ENCODE measurements at places on chromosomes 2 and 18.

DNA sequence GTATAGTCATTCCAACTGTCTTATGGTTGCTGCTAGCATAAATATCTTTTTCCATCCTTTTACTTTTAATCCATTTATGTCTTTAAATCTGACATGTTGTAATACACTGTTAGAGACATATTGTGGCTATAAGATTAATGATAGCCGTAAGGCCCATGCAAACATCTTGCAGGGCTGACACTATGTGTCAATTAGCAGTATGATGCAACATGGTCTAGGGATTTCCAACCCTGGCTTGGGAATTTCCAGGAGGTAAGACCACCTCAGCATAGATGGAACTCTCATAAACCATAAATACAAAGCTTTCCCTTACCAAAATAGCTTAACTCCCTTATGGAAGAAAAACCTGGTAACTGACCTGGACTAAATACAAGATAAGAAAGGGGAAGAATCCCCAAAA lies 16.5 kb downstream of the SCLY start:
- DNase-seq, result peak; percentile 47

GRCh38 chr2:54114936-54115283 lies 505 bp upstream of the ACYP2 start:
- DNase-seq, result no peak

DNA sequence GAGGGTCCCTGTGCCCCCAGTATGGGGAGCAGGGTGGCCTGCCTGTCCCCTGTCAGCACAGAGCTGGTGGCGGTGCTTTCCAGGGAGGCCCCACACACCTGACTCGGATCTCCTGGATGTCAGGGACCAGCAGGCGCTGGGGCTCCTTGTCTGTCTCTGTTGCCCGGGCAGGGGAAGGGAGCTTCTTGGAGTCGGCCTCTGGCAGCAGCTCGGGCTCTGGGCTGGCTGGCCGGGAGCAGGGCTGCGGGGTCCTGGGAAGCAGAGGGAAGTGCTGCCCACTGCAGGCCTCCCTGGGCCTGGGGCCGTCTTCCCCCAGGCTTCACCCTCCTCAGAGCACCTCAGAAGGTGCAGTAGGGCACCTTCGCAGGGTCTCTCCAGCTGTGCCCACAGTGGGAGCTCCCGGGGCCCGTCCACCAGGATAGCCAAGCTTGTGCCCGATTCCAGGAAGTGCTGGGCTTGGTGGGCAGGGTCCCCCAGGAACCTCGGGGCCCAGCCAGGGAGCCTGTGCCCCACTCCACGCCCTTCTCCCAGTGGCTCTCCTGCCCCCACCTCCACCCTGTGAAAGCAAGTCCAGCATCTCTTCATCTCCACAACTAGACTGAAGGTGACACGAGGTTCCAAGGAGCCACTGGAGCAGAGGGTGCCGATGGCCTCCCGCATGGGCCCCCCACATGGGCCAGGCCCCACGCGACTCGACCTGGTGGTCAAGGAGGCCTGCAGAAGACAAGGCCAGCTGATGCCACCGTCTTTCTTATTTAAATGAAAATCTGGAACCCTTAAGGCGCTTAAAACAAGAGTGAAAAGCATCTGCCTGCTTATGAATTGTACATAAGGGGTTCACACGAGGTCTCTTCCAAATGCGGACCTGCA lies 28.2 kb downstream of the AQP12A start:
- DNase-seq, result no peak

- no peak for DNase-seq
These were observed 744.6 kb upstream of the POU3F3 start for GRCh38 chr2:104109356-104109755.

GRCh38 chr2:135664623-135665068 lies 77.0 kb upstream of the UBXN4 start:
- peak; percentile 44 for DNase-seq

Data from fibroblast of skin of right biceps (primary cell).